Stimulated activated CD4-positive, alpha-beta T cell treated with anti-CD3 and anti-CD28 coated beads, Interleukin-1b, Interleukin-23, amount 100 ng/mL, for 24 hours (primary cell): ENCODE measurements at places on chromosomes 2 and 18.

- no peak for DNase-seq
Measured at GRCh38 chr2:36618381-36618780, 20.4 kb upstream of the FEZ2 start.

- no peak for DNase-seq
Measured at GRCh38 chr2:227256605-227257004, 68.4 kb upstream of the MFF start.

GRCh38 chr2:4898706-4899105 is 793.5 kb upstream of the SOX11 start:
- DNase-seq = no peak

- DNase-seq = no peak
Measured at GRCh38 chr18:34222307-34223163, 2.2 kb downstream of the NOL4 start.

DNA sequence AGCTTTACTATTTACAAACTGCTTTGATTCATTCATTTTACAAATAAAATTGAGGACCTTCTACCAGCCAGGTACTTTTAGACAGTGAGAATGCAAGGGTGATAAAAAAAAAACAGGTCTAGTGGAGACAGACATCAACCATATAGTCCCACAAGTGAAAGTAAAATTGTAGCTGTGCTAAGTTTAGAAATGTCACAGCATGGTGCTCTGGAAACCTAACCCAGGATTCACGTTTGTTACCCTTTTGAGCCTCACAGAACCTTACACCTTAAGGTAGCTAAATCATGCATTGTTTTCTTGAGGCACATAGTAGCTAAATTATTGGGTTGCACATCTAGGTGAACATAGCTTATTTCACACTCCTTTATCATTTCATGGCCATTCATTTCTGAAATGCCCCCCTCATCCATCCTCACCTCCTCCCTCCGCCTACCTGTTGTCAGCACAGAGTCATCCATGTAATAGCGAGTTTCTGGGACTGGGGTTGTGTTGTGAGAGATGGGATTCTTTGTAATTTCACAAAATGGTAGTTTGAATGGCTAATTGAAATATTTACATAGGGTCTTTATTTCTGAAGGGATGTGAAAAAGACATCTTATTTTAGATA is 7.1 kb downstream of the MTA3 start:
- DNase-seq = no peak
